ENCODE measurements at places on chromosomes 2 and 18. TPM values are rescaled to one million over a fixed set of nuclear protein-coding genes. Genes with fewer than 3 reads are reported as not detected.

OR6B2 gene
- total RNA-seq: not detected

IL37 gene
- not detected for total RNA-seq

GKN1 gene
- not detected for total RNA-seq

HOXD11 gene
- total RNA-seq: not detected

INPP5D gene
- total RNA-seq: 135 TPM

REG1B gene
- total RNA-seq: not detected

SLC11A1 gene
- total RNA-seq: 0.32 TPM

FOXD4L1 gene
- total RNA-seq: 0.40 TPM

HPCAL1 gene
- total RNA-seq: 26.3 TPM

IL1RL1 gene
- 23.6 TPM for total RNA-seq

CHRNA1 gene
- total RNA-seq: not detected

IL36G gene
- total RNA-seq: not detected

TWIST2 gene
- 13.7 TPM for total RNA-seq

FAM124B gene
- not detected for total RNA-seq

MYO7B gene
- total RNA-seq: not detected

Data from mammary epithelial cell (primary cell).